ENCODE measurements at places on chromosomes 1 and 21.

DNA sequence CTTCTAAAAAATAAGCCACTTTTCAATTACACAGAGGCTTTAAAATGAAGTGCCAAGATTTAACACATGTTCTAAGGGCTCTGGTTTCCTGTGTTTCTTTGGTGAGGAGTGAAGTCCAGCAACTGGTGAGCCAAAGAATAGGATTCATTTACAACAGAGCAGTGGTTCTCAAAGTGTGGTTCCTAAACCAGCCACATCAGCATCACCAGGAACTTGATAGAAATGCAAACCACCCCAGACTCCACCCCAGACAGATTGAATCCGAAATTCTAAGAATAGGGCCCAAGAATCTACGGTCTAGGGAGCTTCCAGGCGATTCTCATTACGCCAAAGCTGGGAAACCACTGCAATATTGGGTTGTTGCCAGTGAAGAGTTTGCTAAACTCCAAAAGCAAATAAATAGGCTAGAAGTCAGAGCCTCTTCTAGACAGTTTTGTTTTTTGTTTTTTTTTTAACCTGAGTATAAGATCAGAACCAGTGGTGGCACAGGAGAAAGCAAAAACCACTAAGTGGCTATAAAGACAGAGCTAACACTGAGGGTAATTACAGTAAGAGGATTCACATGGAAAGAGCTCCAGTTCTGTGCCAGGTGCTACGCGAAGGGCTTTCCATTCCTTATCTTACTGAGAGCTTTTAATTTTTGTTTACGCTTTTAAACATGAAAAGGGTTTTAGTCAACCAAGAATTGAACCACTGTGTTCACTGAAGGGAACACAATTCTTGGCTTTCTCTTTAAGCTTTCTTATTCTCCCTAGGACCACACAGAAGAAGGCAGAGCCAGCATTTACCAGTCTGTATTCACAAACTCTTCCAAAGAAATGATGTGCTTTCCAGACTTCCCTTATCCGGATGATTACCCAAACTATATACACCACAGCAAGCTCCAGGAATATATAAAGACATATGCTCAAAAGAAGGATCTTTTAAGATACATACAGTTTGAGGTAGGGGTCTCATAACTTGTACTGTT is 42.4 kb upstream of the FMO2 start:
- no peak for DNase-seq

GRCh38 chr1:198649968-198650338 is 11.1 kb downstream of the PTPRC start:
- DNase-seq: no peak

GRCh38 chr21:41601573-41602368 is 93.8 kb upstream of the TMPRSS2 start:
- DNase-seq: no peak

- no peak for DNase-seq
Measured at GRCh38 chr21:32331444-32332305, 33.0 kb downstream of the MRAP start.

DNA sequence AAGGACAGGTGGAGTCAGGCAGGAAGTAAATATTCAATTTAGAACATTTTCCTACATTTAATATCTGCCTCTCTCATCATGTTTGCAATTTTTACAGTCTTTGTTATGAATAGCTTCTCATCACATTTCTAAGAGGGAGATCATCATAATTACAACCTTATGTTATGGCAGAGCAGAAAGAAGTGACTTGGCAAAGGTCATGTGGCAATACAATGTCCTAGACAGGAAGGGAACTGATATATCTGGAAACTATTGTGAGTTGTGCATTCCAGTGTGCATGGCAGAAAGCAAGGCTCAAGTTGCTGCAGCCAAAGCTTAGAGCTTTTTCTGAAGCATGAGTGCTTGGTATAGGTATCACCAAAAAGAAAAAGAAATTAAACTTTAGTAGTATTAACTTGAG is 43.8 kb upstream of the PRRX1 start:
- no peak for DNase-seq

DNA sequence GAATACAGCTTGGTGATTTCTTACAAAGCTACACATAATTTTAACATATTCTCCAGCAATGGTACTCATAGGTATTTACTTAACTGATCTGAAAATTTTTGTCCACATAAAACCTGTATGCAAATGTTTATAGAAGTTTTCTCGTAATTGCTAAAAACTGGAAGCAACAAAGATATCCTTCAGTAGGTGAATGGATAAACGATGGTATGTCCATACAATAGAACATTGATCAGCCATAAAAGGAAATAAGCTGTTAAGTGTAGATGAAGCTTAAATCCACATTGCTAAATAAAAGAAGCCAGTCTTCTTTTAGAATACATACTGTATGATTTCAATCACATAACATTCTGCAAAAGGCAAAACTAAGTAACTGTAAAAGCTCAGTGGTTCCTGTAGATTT is 224.8 kb upstream of the DPYD start:
- DNase-seq: no peak

GRCh38 chr21:35525443-35525842 is 476.3 kb upstream of the RUNX1 start:
- no peak for DNase-seq

GRCh38 chr1:162136760-162137159 is 67.3 kb downstream of the NOS1AP start:
- DNase-seq: no peak

GRCh38 chr1:29452463-29453230 is 216.3 kb downstream of the PTPRU start:
- DNase-seq: no peak
